ENCODE measurements at places on chromosomes 1 and 21.

DNA sequence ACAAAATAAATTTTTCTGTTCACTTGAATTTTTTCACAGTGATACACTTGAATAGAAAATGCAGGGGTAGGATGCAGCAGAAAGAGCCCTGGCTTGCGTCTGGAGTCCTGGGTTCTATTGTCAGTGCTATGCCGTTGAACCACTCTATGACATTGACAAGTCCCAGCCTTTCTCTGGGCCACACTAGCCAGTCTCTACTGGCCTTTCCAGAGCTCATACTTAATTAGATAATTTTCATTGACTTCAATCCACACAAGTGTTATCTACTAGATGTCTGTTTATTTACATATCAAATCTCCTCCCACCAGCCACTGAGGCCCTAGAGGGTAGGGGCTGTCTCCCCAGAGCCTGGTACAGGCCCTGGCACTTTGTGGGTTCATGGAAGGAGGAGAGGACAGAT is 15.5 kb upstream of the CELA3B start:
- no peak for DNase-seq

DNA sequence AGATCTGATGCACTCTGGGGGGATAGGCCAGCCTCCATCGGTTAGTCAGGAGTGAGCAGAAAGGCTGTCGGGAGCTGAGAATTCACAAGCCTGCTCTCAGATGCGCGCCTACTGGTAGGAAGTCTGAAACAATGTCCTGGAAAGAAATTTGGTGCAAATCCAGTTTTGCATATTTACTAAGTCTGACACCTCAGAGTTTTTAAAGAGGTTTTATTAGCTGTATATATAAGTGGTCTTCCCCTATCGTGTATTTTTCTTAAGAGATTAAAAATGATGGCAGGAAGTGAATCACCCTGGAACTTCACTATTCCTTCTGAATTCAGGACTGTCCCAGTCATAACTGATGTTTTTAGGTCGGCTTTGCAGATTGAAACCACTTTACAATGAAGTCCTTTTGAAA is 99.8 kb upstream of the C1orf105 start:
- DNase-seq: peak; percentile 76

DNA sequence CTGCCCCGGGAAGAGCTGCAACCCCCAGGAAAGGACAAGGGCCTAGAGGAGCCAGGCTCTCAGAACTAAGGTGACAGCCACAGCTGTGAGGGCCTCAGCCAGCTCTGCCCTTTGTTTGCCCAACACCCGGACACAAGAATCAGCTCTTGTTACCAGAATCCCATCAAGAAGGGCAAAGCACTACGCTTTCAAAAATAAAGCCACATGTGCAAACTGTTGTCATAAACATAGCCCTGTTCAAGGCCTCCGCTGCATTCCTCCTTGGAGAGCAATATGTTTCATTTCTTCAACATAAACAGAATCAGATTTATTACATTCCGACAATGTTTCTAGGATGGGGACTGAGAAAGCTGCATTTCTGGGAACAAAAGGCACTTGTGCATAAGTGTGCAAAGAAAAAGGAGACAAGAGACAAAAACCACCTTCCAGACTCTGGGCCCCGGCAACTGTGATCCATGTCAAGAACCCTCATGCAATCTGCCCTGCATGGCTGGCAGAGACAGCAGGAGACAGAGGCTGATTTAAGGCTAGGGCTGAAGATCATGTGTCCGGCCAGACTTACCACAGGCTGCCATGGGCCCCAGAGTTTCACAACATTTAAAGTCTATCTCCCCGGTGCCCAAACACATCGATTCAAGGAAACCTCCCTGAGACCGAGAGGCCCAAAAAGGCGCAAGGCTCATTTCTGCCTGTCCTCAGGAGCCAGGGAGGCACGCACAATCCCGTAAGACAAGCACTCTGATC is 71.0 kb downstream of the SSBP3 start:
- DNase-seq: peak; percentile 74

- no peak for DNase-seq
Measured at GRCh38 chr1:98732985-98733781, 71.7 kb downstream of the SNX7 start.

DNA sequence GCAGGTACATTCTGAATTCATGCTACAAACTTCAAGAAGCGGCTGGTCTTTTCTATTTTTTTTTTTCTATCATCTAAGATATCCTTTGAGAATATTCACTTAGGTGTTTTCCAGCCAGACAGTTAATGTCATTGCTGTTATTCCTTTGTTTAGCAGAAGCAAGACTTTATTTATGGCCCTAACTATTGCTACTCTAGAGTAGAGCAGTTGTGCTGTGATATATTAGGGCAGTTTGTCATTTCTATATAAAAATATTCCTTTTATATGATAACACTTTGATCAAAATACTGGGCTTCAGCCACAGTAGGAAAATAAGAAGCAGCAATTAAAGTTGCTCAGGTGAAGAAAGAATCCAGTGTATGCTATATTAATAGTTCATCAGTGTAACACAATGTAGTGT is 959.3 kb downstream of the NCAM2 start:
- no peak for DNase-seq

DNA sequence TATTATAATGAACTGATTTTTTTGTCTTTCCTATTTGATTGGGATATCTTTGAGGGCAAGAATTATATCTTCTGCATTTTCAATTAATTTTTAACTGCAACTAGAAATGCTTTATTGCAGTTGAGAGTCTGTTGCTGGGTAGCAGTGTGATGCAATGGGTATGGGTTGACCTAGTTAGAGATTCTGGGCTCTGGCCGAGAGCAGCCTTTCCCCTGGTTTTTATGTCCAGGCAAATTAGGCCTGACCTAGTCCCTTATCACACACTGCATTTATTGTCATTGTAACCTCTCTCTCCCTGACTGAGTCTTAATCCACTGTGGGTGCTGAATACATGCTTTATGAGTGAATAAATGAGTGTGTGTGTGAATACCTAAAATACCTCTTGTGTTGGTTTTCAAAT is 206.4 kb upstream of the PTGFR start:
- no peak for DNase-seq

DNA sequence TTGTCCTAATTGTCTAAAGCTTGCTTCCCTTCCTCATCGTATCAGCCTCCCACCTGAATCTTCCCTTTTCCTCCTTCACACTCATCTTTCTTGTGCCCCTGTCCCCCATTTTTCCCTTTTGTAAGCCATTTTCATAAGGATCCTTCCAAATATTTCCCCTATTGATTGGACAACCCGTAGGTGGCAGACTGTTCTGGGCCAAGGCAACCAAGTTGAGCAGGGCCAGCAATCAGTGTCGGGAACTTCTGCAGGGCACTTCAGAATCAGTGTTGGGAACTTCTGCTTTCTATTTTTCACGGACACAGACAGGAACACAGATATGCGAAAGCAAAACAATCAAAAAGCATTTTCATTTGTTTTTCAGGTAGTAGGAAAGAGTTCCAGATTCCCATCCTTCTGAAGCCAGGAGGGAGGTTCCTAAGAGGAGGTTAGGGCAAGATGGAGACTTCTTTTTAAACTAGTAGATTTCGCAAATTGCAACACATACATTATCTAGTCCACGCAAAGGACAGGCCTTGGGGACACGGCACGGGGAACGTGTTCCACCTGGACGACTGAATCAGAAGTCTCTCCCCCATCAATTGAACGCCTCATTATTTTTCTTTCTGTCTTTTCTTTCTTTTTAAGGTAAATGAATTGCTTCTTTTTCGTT is 691 bp upstream of the MPZL1 start:
- DNase-seq: peak; percentile 78

DNA sequence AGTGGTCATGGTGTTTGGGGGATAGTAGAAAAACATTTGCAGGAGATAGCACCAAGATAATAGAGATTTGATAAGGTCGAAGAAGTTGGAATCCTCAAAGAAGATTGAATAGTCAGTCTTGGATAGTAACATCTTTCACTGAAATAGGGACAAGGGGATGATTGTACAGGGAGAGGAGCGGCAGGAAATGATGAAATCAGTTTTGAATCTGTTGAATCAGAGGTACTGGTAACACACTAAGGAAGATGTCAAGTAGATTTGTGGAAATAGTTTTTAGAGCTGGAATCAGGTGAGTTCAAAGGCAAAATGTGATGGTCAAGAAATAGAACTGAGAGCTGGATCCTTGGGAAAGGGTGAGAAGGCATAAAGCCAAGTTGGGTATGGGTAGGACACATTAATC is 26.5 kb downstream of the CAP1 start:
- peak; percentile 18 for DNase-seq

DNA sequence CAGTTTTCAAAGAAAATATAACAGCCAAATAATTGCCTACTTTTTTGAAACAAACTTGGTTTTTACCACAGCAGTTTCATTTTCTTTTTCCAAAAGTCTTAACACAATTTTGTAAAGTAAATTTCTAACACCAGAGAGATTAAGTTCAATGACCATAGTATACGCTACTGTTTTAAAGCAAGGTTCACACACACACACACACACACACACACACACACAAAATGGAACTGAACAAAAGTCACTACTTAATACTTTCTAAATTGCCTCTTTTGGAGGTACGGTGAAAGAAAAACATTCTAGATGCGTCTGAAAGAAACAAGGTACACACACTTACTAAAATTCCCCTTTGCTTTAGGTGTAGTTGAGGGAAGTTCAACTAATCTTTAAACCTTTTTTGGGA is 30.1 kb downstream of the C21orf91 start:
- no peak for DNase-seq

DNA sequence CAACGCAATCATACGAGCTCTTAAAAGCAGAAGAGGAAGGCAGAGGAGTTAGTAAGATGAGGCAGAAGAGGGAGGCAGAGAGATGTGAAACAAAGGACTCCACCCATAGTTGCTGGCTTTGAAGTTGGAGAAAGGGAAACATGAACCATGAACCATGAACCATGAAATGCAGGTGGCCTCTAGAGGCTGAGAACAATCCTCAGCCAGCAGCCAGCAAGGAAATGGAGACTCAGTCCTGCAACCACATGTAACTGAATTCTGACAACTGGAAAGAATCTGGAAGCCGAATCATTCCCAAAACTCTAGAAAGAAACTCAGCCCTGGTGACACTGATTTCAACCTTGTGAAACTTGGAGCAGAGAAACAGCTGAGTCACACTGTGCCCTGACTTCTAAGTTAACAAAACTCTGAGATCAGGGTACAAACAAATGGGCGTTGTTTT is 10.1 kb downstream of the DIPK1A start:
- DNase-seq: peak; percentile 87
